ENCODE measurements at places on chromosomes 13 and 19.

DNA sequence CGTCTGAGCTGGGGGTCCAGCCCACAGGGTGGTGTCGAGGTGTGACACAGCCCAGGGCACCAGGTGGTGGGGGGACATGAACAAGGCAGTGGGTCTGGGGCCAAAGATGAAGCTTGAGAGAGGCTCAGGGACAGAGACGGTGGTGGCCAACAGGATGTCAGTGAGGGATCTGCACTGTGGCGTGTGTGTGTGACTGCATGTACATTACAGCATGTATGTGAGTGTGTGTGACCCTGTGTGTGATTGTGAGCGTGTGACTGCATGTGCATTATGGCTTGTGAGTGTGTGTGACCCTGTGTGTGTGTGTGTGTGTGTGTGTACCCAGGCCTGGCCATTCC, 1.6 kb downstream of the ADAMTS10 start:
- no peak for DNase-seq

- DNase-seq = no peak
These were observed 145.6 kb downstream of the TNFRSF19 start for GRCh38 chr13:23715762-23716235.

DNA sequence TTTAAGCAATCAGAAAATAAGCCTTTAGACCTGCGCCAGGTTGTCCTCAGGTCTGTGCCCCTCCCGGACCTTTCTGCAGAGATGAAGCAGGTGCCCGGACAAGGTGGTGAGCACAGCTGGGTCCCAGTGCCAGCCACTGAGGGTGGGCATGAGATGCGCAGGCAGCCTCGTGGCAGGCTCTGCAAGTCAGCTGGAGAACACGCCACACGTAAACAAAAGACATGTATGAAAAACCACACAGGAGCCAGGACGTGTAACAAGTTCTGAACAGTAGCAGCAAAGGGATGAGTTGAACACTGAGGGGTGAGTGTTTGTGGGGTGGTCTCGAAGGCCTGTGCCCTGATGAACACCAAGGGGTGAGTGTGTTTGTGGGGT, 68.8 kb upstream of the MCF2L start:
- DNase-seq = no peak

DNA sequence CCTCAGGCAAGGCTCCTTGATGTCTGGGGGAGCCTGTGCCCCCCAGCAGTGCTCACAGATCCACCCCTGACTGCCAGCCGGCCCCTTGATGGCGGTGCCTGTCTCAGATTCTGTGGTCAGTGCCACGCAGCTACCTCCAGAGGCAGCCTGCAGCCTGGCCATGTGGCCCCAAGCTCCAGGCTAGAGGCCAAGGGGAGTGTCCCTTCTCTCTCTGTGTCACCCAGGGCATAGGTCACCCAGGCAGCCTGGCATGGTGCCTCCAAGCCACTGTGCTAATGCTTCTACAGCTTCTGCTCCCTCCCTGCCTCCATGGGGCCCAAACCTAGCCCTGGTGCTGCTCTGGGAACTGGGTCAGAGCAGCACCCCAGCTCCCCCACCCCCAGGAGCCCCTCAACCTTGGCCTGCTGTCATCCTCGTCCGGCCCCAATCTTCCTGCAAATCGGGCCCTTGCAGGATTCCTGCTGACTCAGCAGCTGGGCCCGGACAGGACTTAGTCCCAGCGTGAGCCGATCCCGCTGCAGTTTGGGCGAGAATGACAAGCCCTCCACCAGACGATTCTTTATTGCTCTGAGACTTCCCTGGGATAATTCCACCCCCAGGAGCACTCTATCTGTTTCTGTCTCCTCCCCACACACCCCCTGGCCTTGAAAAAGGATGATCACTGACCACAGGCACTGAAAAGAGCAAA, 2.8 kb upstream of the ARL11 start:
- no peak for DNase-seq

DNA sequence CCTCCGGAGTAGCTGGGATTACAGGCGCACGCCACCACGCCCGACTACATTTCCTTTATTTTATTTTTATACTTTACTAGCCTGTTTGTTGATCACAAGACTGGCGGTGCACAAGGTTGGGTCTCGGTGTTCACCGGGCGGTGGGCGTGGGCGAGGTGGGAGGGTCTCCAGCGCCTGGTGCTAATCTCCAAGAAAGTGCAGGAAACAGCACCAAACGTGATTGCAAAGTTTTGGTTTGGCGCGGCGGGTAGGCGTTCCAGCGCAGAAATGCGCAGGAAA, 24.0 kb upstream of the ZNF850 start:
- DNase-seq = no peak

- DNase-seq = no peak
These were observed 19.3 kb upstream of the LGALS13 start for GRCh38 chr19:39582891-39583625.

Measured in NCI-H1417 treated with DMSO at 0.1 percent for 48 hours (cell line).